ENCODE measurements at places on chromosomes 7 and 10.

- DNase-seq = no peak
Measured at GRCh38 chr7:157861031-157861491, 524.3 kb downstream of the DNAJB6 start.

GRCh38 chr7:124032369-124033094 is at the start of gene TMEM229A:
Gene TMEM229A (minus strand): TSS chr7:124033067. CDS start chr7:124033003, 64 bp downstream.
- DNase-seq = no peak

- no peak for DNase-seq
Measured at GRCh38 chr7:69218576-69218975, 379.7 kb upstream of the AUTS2 start.

DNA sequence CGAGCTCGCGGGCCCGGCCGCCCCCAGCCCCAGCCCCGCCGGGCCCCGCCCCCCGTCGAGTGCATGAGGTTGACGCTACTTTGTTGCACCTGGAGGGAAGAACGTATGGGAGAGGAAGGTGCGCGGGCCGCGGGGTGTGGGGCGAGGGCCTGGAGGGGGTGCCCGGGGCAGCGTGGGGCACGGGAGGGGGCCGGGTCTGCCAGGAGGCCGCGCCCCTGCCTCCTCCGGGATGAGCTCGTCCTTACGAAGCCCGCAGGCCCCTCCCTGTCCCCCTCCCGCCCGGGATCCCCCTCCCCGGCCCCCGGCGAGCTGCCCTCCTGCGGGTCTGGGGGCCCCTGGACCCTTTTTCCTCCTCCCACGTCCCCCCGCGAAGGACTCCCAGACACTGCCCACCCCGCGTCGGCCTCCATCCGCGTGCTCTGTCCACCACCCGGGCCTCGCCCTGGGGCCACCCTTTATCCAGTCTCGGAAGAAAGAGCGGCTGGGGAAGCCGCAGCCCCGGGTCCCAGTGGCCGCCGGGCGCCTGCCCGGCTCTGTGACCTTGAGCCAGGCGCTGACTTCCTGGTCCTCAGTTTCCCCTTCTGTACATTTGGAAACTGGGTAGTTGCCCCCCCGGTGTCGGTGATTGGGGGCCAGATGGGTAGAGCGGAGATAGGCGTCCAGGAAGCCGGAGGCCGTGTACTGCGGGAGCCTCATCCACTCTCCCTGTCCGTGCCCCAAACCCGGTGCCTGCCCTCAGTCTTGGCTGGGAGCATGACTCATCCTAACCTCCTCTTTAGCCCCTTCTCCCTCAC is 521 bp downstream of the LIMK1 start:
- DNase-seq = no peak

- peak; percentile 82 for DNase-seq
Measured at GRCh38 chr10:95133016-95133752, 60.9 kb upstream of the ACSM6 start.
